ENCODE measurements at places on chromosomes 1 and 21.

- DNase-seq = no peak
Measured at GRCh38 chr21:25913479-25913878, 178.7 kb downstream of the GABPA start.

DNA sequence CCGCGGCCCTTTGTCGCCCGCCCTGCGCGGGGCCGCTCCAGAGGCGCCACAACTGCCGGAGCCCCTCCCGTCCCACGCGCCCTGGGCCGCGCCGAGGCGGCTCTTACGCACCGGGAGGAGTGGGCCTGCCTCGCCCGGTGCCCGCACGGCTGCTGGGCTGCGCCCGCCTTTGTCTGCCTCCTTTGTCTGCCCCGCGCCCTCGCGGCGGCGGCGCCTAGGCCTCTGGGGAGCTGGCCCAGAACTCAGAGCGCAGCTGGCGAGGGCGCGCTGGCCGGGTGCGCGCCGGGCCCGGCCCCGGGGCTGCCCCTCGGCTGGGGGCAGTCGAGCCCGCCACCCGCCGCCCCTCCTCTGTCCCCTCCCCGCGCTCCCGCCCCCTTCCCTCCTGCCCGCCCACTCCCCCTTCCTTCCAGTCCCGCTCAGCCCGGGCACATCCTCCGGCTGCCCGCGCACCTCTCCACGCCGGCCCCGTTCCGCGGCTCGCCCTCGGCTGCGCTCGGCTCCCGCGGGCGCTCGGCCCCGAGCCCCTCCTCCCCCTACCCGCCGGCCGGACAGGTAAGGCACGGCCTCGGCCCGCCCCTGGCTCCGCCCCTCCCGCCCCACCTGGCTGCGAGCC, at the start of gene DRAXIN:
TSS of gene DRAXIN (plus strand) at position 409 of the 613 bp plus-strand sequence. CDS start 14,549 bp downstream, outside the sequence.
- DNase-seq = no peak

- DNase-seq = no peak
Measured at GRCh38 chr21:26599261-26599660, 26.2 kb upstream of the CYYR1 start.

GRCh38 chr1:151377150-151377884, 4.8 kb upstream of the SELENBP1 start:
- no peak for DNase-seq

DNA sequence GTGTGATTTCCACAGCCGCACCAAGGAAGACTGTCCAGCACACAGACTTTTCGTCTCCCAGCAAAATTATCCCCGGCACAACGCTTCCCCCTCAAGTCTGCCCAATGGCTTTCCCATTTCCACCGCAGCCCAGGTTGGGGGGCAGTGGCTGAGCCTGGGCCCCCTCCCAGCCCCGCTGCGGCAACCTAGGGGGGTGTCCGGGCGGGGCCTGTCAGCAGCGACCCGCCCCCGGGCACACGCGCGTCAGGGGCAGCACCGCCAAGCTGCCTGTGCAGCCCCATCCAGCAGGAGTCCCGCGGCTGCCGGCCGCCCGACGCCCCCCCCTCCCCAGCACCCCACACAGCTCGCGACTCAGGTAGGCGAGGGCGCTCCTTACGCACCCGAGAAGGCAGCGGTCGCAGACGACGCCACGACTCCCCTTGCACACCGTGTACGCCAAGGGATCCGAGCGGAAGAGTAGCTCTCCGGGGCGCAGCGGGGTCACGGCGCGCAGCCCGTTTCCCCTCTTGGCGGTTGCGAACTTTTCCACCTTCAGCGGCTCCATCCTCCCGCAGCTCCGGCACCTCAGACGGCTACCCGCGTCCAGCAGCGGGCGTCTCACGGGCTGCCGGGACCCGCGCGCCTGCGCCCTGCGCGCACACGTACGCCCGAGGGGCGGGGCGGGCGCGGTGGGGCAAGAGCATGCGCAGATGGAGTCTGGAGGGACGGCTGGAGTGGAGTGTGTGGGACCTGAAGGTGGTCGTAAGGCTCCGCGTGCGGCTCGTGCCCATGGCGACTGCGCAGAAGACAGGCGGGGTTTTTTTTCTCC, at the start of gene SMYD3:
TSS of gene SMYD3 (minus strand) at position 606 of the 808 bp plus-strand sequence.
- DNase-seq = peak; percentile 69

GRCh38 chr1:110477041-110477440, 26.1 kb downstream of the PROK1 start:
- DNase-seq = no peak

DNA sequence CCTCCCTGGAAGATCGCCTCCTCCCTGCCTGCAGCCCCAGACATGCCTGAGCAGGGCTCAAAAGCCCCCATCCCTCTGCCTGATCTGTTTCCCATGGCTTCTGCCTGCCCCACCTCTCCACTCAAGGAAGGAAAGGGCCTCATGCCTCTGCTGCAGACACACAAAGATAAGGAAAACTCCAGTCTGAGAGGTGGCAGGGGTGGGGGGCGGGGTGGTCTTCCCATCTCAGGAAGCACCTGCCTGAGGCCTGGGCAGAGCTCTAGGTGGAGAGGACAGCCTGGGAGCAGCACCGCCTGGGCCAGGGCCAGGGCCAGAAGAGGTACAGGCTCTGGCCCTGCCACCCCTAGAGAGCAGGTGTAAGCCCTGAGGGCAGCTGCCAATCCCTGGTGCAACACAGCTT, 4.1 kb upstream of the GJB3 start:
- DNase-seq = no peak

- DNase-seq = no peak
Measured at GRCh38 chr1:58304346-58304975, 242.1 kb downstream of the OMA1 start.

DNA sequence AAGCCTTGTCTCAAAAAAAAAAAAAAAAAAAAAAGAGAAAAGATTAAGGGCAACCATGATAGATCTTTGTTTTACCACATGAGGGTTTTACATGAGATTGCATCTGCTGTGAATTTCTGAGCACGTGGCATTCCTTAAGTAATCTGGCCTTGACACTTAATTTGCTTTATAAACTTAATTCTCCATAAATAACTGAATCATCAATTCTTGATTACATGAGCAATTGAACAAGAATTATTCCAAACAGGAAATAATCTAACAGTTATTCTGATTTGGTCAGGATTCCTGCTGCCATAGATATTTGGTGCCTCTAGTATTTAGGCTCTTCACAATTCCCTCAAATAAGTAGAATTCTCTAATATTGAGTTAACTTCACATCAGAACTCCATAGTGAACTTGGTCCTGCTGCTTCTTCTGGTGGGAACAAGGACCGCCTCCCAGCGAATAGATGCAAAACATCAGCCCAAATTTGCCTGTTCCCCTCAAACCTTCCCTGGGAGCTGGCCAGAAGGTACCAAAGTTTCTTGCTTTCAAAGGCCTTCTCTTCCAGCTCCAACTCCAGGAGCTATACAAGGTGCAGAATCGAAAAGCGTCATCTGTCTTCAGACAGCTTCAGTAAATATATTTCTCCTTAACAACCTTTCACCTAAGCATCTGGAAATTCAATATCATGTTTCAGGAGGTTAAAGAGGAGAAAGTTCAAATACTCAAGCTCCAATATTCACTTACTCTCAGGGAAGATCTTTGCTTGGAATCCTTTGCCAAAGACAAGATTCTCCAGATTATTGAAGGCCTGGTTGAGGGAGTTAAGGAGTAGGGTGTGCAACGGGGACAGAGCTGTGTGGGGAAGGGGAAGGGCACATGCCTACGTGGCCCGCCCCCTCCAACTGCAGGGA, 1.0 kb downstream of the KRTCAP2 start:
- DNase-seq = no peak

All from NCI-H1694 (cell line).